ENCODE measurements at places on chromosomes 2 and 18. TPM values are rescaled to one million over a fixed set of nuclear protein-coding genes. Genes with fewer than 3 reads are reported as not detected.

LIPT1 gene
- 7.1 TPM for total RNA-seq

IL1R2 gene
- total RNA-seq: not detected

PTPRN gene
- total RNA-seq: 5.7 TPM

SPP2 gene
- total RNA-seq: not detected

CD28 gene
- total RNA-seq: 0.11 TPM

ATOH8 gene
- total RNA-seq: 0.81 TPM

HTR2B gene
- total RNA-seq: not detected

ALK gene
- total RNA-seq: 0.11 TPM

FBXO41 gene
- 21.5 TPM for total RNA-seq

SP5 gene
- 7.0 TPM for total RNA-seq

ARL5A gene
- 73.2 TPM for total RNA-seq

TEKT4 gene
- total RNA-seq: not detected

AQP12A gene
- not detected for total RNA-seq

DNA sequence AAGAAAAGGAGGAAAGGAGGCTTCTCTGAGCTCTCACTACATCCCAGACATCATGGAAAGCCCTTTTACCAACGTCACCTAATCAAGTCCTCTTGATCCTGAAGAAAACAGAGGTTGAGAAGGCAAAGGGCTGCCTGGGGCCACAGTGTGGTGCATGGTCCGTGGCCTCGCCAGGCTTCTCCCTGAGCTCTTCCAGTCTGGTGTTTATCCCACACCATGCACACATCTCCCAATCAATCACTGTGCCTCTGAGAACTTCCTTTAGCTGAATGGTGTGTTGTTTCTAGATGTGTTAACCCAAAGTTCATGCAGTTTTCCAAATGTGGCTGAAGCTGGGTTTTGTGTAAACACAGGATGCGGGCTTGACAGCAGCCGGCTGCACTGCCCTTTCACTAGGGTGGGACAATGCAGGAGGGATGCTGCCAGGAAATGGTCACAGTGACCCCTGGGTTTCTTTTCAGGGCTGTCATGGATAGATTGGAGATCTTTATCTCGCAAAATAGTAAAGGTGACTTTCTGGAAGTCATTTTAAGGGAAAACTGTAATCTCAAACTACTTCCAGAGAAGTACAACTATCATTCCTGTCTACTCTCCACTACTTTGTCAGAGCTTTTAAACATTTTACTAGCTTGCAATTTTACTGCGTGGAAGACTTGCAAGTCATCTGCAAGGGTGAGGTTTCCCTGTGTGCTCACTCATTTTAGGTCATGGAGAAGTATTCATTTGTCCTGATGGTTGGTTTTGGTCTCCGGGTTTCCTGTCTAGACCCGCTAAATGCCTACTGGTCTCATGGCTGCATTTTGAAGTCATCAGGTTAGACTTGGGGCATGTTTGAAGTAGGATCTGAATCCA, 54.6 kb downstream of the IL1R2 start:
- no peak for DNase-seq

DNA sequence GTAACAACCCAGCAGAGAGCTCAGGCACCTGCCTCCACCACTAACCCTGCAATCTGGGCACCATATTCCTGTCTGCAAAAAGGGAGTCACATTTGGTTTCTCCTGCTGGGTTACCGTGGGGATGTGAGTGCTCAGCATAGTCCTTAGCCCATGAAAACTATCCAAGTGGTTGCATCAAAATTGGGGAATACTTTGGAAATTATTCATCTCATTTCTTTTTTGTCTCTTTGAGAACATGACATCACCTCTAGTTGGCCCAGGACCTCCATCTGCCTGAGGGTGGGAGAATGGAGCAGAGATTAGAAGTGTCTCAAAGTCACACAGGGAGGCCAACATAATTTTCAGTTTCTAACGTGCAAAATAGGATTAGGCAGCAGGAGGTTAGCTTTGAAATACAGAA, 19.3 kb upstream of the SPP2 start:
- DNase-seq: no peak

GRCh38 chr18:44693030-44693784, 12.5 kb downstream of the SETBP1 start:
- DNase-seq: no peak

- no peak for DNase-seq
Measured at GRCh38 chr2:159077869-159078268, 109.4 kb downstream of the TANC1 start.

GRCh38 chr2:11344342-11344955, at the start of gene ROCK2:
Gene ROCK2 (minus strand): TSS chr2:11344636. CDS start chr2:11344136, 500 bp downstream.
- peak; percentile 86 for DNase-seq

GRCh38 chr2:219569635-219570034, 1.7 kb downstream of the OBSL1 start:
- no peak for DNase-seq

GRCh38 chr2:190402986-190403603, 5.1 kb upstream of the MFSD6 start:
- no peak for DNase-seq

GRCh38 chr2:78845664-78846185, 179.8 kb upstream of the REG3G start:
- no peak for DNase-seq

DNA sequence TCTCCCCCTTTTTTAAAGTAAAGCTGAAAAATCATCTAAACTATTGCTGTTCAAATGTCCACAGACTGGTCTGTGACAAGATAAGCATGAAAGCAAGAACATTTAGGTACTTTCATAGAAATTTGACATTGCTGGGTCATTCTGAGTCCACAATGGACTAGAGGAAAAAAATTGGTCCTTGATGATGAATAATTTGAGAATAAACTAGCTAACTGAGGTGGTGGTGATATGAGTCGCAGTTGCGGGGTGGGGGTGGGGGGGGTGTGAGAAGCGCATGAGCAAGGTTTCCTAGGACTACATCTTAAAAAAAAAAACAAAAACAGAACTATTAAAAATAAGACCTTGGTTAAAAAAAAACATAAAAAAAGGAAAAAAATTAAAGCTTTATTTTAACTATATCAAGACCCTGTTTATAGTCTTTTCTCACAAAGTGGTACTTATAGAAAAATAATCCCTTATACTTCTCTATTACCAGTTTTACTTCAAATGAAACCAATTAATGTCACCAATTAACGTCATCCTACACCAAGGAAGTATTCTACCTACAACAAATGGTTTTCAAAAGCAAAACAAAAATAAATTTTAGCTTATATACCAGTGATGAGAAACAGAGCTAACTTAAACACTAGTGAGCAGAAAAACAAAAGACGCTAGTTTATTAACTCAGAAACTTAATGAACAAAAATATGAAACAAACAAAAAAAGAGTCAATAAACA, 88.1 kb downstream of the ASXL2 start:
- DNase-seq: no peak

DNA sequence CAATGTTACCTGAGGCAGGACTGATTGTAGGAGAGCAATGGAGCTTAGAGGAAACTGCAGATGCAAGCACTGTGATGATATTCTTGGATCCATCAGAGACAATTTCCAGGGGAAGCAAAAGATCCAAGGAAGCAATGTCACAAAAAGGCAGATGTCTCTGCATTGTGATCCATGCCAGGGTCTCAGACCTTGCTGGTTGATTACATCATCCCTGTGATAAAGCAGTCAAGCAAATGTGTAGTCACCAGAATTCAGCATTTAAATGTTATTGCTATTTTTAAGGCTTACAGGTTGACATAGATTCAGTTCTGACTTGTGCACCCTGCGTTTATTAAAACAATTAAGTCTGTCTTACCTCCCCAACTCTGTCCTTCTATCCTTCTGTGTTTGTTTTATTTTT, 56.8 kb upstream of the CCDC85A start:
- DNase-seq: no peak

DNA sequence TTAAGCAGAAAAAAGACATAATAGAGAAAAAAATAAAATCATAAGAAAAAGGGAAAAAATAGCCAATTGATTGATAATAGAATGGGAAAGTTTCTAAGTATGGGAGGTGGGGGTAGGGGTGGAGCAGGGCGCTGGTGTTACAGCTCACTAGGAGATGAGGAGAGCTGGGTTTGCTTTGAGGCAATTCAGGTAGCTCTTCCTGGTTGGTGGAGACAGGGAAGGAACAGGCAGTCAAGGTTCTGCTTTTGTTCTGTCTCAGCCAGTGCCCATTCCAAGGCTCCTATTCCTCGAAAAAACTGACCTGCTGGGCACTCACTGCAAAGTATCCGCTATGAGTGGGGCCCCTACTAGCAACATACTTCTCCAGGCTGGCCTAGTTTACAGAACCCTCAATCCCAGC, 1.7 kb upstream of the CNNM4 start:
- DNase-seq: no peak

DNA sequence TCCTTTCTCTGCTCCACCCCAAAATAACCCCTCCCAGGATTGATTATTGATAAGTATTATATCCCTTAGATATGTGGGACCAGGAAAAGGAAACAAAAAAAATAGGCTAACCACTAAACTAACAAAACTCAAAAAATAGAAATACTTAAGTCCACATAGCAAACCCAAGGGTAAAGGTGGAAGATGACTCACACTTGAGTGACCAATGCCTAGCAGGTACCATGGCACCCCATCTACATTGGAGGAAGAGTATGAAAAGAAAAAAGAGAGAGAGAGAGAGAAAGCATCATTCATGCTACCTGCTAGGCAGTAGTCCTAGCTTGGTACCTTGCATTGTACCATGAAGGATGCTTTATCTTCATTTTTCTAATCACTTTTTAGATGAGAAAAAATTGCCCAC, 6.3 kb downstream of the EXOC6B start:
- no peak for DNase-seq

DNA sequence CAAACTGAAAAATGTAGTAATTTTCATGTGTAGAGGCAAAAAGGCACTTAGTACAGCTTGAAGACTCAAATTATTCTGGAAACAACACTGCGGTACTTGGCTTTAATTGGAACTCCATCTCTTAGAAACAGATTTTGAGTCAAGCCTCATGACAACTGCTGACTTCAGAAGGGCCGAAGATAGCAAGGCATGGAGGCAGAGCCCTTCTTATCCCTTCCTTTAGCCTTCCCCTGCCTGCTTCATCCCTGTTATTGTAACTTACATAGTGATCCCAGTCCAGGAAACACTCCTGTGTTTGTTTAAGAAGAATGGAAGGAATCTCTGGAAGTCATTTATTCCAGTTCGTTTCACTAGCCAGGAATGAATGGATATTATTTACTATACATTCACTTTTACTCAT, 110.9 kb upstream of the FAM98A start:
- DNase-seq: no peak

DNA sequence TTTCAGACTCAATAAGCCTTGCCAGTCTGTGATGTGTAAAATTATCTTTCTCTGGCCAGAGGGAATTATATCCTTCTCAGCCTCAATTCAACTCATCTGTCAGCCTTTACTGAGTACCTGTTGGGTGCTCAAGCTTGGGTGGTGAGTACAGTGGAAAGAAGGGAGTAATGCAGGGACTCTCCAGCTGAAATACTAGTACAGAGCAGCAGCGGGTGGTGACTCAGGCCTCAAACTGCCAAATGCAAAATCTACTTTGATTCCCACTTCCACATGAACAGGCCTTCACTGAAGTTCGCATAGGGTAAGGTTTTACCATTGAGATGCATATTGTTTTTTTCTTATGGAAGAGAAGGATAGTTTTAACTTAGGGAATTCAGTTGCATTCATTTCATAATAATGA, 326.8 kb downstream of the LRRTM1 start:
- no peak for DNase-seq

- DNase-seq: no peak
Measured at GRCh38 chr2:119025013-119025412, 83.0 kb downstream of the MARCO start.

DNA sequence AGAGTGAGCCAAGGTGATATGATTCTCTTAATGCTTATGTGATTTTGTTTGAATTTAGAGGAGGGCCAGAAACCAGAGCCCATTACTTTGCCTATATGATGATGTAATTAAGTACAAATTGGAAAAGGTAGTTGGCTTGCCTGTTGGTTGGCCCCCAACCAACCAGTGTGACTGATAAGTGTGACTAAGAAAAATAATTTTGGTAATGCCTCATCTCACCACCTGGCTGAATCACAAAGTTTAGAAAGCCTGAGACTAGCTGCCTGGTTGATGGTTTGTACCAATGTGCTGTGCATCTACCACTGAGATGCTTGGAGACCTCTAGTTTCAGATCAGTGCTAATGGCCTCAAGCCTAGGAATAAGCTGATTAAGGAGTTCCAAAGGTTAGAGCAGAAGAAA, 338.7 kb downstream of the CDH2 start:
- no peak for DNase-seq

DNA sequence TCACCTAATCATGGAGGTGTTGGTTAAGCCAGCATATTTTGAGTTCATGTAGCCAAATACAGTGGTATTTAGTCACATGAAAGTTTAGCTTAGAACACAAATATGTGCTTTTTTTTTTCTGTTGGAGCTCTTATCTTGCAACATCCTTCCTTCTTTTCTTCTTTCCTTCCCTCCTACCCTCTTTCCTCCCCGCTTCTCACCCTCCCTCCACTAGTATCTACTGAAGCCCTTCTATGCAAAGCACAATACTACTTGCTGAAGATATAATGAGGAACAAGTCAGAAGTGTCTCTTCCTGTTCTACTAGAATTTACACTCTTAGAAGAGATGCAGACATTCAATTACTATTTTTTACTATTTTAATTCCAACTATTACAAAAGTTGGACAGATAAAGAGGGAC, 105.0 kb upstream of the ITGA4 start:
- DNase-seq: no peak

- no peak for DNase-seq
Measured at GRCh38 chr2:28165087-28165635, 227.5 kb upstream of the FOSL2 start.

DNA sequence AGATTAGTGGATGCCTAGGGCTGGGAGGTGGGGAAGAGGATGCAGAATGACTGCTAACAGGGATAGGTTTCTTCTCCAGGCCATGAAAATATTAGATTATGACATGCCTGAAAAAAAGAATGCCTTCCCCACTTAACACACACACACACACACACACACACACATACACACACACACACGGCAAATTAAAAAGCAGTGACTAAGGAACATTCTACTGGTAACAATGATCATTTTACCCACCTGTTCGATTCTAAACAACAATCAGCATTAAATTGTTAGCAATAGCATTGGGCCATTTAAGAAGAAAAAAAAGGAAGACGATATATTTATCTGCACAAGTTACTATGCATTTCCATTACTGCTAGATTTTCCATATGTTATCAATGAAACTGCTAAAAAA, 10.8 kb downstream of the CACNB4 start:
- no peak for DNase-seq

DNA sequence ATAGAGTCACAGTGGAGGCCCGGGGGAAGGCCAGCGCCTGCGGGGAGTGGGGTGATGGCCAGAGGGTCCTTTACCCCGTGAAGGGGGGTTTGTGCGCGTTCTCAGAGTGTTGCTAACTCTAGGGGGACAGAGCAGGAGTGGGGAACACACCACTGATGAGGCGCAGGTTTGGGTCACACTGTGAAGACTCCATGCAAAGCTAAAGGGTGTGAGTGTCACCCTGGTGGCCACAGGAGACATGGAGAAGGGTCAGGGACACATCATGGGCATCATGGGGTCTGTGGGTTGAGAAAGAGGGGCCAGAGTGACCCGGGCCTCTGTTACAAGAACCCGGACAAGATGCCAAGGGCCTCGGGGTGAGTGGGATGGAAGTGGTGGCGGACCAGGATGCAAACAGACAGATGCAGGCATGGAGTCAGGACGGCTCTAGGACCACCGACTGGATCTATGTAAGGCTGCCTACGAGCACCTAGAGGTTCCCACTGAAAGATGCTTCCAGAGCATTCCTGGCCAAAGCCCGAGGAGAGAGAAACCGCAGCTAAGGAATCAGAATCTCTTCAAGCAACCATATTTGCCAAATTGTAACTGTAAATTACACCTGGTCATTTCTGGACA, 84.3 kb downstream of the PXDN start:
- DNase-seq: no peak

GRCh38 chr2:137507237-137507636, 457.0 kb upstream of the HNMT start:
- no peak for DNase-seq

All from WTC11 (cell line).